ENCODE measurements at places on chromosomes 2 and 18.
A peak's percentile ranks its signal among the peaks of the same experiment; 100 is the strongest.

GRCh38 chr2:10449486-10449831 lies 1.3 kb upstream of the ODC1 start:
- DNase-seq: no peak

DNA sequence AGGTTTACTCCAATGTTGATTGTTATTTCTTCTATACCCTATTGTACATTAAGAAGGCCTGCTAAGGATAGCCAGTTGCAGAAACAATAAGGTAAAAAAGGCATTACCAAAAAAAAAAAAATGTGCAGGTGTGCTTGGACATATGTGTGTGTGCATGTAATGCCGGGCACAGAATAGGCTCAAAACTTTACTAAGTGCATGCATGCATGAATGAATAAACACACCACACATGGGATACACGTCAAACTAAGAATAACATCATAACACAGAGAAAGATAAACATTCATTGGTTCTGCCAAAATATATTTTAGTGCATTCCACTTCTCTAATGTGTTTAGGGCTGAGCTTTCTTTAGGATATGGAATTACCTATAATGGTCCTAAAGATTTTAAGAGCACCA lies 298.2 kb downstream of the TCF4 start:
- DNase-seq: no peak

GRCh38 chr2:133416736-133417135 lies 151.5 kb downstream of the NCKAP5 start:
- no peak for DNase-seq

DNA sequence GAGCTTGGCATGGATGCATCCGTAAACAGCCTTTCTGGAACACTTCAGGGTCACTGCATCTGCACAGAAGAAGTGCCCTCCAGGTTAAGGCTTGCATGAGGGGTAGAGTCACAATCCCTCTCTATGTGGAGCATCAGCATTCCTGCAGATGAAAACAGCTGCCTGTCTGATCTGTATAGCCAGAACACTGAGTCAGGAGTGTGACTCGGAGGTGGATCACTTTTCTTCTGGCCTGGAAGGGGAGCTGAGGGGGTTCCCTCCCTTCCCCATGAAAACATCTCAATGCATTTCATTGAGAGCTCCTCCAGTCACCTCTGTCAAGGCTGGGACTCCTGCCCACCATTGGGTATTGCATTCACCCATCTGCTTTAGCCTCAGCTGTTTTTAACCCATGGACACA lies 72.5 kb upstream of the SERPINE2 start:
- DNase-seq: no peak

DNA sequence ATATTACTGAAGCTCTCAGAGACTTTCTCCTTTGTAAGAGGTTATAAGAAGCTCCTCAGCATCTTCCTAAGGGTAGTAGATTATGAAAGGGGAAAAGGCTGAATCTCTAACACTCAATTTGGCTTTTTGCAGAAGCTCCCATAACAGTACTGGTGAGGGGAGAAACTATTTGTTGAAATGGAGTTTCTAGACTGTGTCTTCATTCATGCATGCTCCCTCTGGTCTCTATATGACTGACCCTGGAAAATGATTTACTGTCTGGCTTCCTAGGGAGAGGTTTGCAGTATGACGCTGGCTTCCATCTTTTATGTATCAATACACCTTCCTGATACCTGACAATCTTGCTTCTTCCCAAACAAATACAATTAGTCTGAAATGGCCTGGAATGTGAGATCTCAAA lies 63.9 kb downstream of the LDAH start:
- no peak for DNase-seq

DNA sequence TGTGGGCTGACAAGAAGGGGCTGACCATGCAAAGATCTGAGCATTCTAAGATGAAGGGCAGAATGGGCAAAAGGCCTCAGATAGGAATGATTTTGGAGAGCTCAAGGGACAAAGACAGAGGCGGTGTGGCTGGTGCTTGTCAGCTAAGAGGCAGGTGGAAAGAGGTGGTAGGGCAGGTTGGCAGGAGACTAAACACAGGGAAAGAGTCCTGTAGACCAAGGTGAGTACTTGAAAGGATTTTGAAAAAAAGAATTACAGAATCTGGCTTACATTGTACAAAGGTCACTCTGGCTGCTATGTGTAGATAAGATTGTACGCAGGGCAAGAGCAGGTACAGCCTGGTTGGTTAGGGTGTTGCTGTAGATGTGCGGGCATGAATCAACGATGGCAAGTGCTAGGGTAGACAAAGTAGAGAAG lies 50.6 kb downstream of the STK39 start:
- no peak for DNase-seq

DNA sequence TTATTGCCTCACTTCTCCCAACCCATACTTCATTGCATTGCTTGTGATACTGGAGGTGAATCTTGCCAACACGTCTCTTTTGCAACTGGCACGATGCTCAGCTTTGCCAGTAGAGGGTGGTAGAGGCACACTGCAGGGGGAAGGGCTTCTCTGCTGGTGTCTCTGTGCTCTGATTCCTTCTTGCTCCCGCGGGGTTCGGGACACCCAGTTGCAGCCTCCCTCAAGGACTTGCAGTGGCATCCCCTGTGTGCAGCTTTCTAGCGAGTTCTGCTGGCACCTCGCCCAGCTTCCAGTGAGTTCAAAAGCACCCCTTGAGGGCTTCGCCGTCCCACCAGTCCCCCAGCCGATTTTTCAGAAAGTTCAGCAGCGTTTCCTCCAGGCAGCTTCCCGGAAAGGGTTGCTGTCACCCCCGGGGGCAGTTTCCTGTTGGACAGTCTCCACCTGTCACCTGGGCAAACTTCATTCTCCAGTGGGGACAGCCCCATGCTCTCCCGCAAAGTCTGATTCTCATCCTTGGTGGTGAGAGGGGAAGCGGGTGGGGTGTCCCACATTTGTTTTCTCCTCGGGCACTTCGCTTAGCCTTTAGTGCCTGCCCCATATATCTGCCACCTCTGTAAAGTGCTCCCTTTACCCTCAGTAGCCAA lies 35.4 kb upstream of the EN1 start:
- DNase-seq: peak; percentile 66

DNA sequence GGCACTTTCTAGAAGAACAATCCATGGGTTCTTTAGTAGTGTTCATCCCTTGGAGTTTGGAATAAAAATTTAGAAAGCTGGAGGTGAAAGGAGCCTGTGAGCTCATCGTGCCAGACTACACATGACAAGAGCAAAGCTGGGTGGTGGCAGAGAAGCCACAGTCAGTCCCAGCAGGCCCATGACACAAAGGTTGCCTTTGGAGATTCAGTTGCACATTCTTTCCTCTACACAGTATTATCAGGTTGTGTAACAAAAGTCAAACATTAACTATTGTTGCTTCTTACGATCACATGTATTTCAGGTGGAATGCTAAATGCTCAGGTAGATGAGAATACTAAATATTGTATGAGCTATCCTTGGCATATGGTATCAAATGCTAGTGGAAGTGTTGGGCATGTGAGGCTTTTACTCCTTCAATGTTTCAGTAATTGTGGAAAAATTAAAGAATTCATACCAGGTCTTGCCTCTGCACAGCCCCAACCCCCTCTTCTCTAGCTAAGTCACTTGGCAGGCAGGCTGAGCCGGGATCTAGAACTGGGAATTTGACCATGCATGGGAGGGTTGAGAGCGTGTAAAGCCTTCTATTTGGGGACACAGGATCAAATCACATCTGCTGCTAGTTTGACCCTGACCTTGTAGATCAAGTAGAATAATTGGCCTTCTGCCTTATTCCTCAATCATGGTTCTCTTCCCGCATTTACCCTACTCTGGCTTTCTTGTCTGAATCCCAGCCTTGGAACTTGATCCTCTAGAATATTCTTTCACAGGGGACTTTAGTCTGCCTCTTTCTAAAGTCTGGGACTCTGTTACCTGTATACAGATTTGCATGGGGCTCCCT lies 230.9 kb downstream of the GCA start:
- no peak for DNase-seq

DNA sequence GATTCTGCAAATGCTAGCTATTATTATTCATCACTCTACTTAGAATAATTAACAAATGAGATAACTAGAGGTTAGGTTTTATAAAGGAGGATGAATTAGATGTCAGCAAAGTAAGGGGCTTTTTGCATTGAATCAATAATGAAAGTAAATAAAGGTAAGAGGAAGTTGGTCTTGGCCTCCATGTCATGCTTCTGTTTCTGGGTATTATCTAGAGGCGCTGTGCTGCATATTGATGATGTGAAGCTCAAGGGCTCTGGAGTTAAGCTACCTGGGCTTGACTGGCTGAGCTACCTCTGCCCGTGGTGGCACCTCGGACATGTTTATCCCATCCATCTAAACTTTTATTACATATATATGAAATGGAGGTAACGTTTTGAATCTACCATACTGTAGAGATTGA lies 350.9 kb downstream of the PARD3B start:
- DNase-seq: no peak

- no peak for DNase-seq
Measured at GRCh38 chr2:47569658-47570475, 166.9 kb downstream of the MSH2 start.

DNA sequence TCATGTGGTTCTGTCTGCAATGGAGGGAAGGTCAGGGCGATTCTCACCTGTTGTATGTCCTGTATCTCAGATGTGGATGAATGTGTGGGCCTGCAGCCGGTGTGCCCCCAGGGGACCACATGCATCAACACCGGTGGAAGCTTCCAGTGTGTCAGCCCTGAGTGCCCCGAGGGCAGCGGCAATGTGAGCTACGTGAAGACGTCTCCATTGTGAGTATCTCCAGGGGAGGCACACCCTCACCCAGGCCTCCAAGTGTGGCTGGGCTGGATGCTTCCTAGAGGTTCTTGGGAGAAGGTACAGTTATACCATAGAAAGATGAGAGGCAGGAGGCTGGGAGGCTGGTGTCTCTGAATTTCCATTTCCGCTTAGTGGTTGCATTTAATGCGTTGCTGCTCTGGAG lies 46.9 kb downstream of the FBLN7 start:
- no peak for DNase-seq

DNA sequence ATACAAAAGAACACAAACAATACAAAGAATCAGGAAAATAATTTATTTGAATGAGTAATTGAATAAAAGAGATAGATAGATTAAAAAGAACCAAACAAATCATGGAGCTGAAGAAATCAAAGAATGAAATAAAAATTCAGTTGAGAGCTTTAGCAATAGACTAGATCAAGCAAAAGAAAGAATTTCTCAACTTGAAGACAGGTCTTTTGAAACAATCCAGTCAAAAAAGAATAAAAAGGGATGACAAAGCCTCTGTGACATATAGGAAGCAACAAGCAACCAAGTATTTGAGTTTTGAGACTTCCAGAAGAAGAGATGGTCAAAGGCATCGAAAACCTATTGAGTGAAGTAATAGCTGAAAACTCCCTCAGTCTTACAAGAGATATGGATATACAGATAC lies 108.8 kb downstream of the FAM117B start:
- no peak for DNase-seq

GRCh38 chr2:72625366-72625765 lies 200.5 kb downstream of the EXOC6B start:
- no peak for DNase-seq

DNA sequence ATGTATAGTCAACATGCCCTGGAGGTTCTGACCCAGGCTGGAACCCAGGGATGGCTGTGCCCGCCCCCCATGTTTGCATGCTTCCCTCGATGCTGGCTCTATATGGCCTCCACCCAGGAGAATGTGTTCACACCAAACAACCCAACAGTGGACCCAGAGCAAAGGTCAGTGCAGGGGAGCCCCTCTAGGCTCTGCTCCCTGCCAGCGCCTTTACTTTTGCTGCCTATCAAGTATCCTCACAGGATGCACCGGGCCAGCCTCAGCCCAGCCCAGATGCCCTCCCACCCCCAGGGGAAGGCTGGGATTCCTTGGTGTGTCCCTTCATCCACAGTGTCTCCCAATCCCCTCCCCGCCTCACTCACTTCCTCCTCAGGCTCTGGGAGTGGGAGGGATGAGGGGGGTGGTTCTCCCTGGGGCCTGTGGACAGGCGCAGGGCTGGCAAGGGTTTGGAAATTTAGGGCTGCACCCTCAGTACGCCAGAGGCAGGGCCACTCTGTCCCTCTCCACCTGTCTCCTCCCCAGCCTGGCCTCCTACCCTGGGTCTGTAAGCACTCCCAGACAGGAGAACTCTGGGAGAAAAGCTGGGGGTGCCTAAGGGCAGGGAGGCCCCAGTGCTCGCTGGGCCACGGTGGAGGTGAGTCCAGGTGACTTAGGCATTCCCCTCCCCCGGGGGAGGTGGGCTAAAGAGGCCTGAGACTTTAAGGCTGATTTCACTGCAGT lies 2.3 kb downstream of the ATP6V1B1 start:
- no peak for DNase-seq

DNA sequence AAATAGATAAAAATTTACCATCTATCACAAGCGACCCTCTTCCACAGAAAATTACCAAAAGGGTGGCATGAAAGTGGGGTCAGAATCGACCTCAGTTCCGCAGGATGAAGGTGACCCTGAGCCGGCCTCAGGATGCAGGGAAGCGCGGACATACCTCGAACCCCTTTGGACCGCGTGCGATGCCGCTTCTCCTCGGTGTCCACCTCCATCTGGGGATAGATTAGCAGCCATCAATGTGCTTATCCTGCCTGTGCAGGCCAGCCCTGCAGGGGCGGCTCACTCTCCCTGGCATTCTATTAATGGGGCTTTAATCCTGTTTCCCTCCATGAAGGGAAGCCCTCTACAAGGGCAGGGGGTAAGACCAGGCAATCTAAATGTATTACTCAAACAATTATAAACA lies 235.3 kb upstream of the PXDN start:
- no peak for DNase-seq
